ENCODE measurements at places on chromosomes 4 and X. TPM values are rescaled to one million over a fixed set of nuclear protein-coding genes. Genes with fewer than 3 reads are reported as not detected.

WDR45 gene
- total RNA-seq = 68.1 TPM

ZNF157 gene
- total RNA-seq = 0.11 TPM

TLR1 gene
- total RNA-seq = 4.9 TPM

FHIP1A gene
- 19.5 TPM for total RNA-seq

DNA sequence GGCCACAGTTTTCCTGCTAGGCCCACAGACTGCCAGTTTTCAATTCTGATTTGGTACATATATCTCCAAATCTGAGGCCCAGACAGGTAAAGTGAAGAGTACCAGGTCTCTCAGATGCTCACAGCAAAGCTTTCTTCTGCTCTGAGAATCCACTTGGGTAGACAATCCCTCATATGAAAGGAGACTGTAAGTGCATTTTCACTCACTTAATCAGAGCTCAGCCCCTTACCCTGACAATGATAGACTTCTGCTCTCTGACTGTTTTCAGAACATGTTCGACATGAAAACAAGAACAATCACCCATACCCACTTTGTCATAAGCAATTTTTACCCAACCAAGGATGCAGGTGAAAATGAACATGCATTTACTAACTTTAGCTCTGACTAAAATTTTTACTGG lies 7.1 kb downstream of the GPRIN3 start:
- no peak for DNase-seq
